Activated CD4-positive, alpha-beta memory T cell treated with anti-CD3 and anti-CD28 coated beads for 36 hours (primary cell): ENCODE measurements at places on chromosomes 4 and X. TPM values are rescaled to one million over a fixed set of nuclear protein-coding genes. Genes with fewer than 3 reads are reported as not detected.

DNA sequence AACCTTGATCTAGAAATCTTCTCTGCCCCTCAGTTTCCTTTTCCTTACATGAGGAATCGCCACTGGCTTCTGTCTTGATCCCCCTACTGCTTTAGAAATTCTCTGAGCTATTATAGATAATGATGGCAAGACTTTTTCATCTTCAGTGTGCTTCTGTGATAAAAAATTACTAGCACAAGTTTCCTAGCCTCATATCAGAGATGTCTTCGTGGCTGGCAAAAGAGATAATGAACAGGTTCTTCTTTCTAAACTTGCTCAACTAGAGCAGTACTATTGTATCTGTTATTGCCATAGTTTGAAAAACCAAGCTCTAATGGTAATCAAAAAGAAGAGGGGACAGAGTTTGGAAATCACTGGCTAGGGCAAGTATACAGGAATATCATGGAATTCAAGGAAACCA, 4.1 kb upstream of the PDGFC start:
- no peak for DNase-seq

GRCh38 chr4:133584714-133585113, 435.6 kb downstream of the PCDH10 start:
- no peak for DNase-seq

GRCh38 chr4:147955827-147956558, 224.1 kb downstream of the ARHGAP10 start:
- DNase-seq = no peak

- no peak for DNase-seq
These were observed 448 bp upstream of the SCFD2 start for GRCh38 chr4:53366301-53366716.

GRCh38 chrX:51747671-51748070, 4.4 kb downstream of the GSPT2 start:
- no peak for DNase-seq

DNA sequence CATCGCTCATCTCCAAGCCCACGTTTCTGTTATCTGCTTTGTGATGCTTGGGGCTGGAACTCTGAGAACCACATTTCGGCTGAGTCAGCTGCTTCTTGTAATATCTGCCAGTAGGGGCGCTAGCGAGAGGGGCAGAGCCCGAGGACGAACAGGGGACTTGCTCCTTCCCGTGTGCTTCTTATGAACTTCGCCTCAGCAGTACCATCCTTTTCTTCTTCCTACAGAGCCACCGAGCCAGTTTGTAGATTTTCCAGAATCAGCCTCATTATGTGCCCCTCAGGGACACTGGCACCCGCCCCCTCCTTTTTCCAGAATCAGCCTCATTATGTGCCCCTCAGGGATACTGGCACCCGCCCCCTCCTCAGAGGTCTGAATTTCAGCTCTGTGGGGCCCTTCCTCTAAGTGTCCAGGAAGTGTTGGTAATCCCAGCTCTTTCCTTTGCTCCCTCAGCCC, 441.7 kb upstream of the RASGEF1B start:
- DNase-seq = peak; percentile 63

GRCh38 chr4:113783701-113784100, 22.2 kb upstream of the CAMK2D start:
- no peak for DNase-seq

DNA sequence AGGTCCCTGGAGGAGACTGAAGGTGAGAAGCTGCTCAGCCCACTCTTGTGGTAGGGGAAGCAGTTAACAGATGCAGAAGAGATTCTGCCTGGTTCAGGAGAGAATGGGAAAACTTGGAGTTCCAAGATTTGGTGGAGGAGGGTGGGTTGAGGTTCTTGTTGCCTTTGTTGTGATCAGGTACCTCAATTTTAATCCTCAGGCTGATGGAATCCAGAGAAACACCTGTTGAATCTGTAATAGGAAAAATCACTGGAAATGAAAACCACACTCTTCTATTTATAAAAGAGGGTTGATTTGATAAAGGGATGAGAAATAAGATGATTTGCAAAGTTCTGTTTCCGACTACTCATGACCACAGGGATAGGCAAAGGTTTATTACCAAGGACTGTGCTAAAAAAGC, 132.1 kb downstream of the EDA start:
- DNase-seq = no peak

DNA sequence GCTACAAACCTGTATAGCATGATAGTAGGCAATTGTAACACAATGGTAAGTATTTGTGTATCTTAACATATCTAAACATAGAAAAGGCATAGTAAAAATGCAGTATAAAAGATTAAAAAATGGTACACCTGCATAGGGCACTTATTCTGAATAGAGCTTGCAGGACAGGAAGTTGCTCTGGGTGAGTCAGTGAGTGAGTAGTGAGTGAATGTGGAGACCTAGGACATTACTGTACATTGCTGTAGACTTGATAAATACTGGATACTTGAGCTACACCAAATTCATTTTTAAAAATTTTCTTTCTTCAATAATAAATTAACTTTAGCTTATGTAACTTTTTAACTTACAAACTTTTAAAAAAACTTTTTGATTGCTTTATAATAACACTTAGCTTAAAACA, 68.2 kb upstream of the MAML3 start:
- no peak for DNase-seq

GRCh38 chrX:106999002-106999975, 723 bp downstream of the MORC4 start:
- peak; percentile 62 for DNase-seq

DNA sequence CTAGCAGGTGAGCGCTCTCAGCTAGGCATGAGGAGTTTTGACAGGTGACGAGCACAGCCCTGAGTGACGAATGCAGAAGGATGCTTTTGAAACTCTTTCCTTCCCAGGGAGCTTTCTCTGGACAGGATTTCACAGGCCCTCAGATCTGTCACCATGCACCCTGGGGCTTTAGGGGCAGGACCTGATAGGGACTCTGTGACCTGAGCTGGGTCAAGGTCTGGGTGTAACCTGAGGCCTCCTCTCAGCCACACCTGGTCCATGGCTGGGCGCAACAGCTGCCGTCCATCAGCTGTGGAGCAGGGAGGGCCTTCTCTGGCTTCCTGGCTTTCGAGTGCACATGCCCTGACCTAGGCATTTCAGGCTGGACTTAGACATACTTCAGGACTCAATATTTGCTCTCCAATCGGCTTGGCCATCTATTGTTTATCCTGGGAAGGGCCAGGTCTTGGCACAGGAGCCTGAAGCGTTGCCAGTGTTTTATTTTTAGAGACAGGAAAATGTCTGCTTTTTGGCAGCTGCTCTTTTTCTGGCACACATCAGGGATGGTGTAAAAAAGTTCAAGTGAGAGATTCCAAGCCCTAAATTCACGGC, 56.4 kb downstream of the C4orf51 start:
- no peak for DNase-seq

DNA sequence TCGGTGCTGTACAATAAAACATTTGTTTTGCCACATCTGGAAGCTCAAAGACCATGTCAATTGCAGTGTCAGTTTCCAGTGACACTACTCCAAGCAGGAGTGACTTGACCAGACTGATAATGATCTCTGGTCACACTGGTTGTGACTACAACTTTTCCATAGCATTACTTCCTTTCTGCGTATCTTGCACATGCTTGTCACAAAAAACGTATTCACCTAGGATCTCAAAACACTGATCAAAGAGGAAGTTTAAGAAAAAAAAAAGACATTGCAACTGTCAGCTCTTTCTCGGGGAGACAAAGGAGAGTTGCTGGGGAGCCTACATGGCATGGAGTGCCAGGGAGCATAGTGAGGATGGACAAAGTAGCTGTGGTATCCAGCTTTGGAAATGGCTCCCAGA, 60.6 kb downstream of the OPHN1 start:
- no peak for DNase-seq

GRCh38 chr4:61675464-61675863, 475.3 kb downstream of the ADGRL3 start:
- no peak for DNase-seq

DNA sequence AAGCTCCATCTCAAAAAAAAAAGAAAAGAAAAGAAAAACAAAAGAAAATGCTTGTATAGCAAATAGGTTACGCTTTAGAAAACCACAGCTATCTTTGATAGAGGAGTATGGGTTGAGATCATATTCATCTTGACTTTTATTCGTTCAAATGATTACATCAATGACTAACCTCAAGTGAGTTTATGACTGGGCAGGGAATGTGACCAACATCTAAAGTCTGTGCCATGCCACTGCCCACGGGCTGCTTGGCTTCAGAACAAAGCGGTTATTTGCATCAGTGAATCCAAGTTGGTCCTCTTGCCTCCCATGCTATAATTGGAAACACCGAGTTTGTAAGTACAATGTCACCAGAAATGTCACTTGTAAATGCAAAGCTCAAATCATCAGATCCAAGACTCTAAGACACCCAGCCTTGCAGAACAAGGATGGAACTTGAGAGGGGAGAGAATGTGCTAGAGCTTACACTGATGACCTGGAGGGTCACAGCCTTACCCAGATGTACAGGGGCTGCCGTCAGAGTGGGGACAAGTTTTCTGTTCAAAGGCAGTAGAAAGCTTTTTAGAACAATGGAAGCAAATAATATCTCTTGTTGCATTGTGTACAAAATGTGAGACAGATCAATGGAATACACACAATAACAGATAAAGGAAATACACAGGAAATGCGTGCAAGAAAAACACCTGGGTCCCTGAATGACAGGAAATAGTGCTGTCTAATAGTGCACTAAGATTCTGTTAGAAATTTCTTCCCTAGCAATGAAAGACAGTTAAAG, 8.4 kb upstream of the OPN1LW start:
- DNase-seq = peak; percentile 50

- DNase-seq = no peak
These were observed 125.9 kb upstream of the PABPC4L start for GRCh38 chr4:134327274-134328122.

- DNase-seq = no peak
These were observed 565.4 kb downstream of the GRXCR1 start for GRCh38 chr4:43457866-43458265.

Gene CENPVL2
- not detected for total RNA-seq

Gene POU3F4
- total RNA-seq = not detected

Gene HMGN5
- 5.4 TPM for total RNA-seq

Gene HTRA3
- not detected for total RNA-seq

Gene JAKMIP1
- 17.7 TPM for total RNA-seq

Gene CSN2
- total RNA-seq = not detected

Gene ASMT
- total RNA-seq = 1.1 TPM

Gene GLRA2
- not detected for total RNA-seq

Gene CC2D2A
- not detected for total RNA-seq

Gene ARSD
- total RNA-seq = 1.0 TPM

Gene VEGFD
- not detected for total RNA-seq

Gene ZNF711
- total RNA-seq = 0.31 TPM

Gene DMRTC1
- not detected for total RNA-seq

Gene CCNI
- total RNA-seq = 264 TPM

Gene RWDD4
- 19.4 TPM for total RNA-seq
